Naive thymus-derived CD4-positive, alpha-beta T cell (primary cell): ENCODE measurements at places on chromosomes 2 and 18. TPM values are rescaled to one million over a fixed set of nuclear protein-coding genes. Genes with fewer than 3 reads are reported as not detected.

- H3K4me3 ChIP-seq = no peak overlapping the region
- DNase-seq = no peak
- H3K36me3 ChIP-seq = no peaks in the 10 kb centered on the region
- H3K4me1 ChIP-seq = no peaks in the 10 kb centered on the region
Measured at GRCh38 chr2:20970068-20970467, 73.8 kb downstream of the APOB start.

- H3K4me1 ChIP-seq = no peaks in the 10 kb centered on the region
- no peak overlapping the region for H3K4me3 ChIP-seq
- H3K27ac ChIP-seq = no peak overlapping the region
- H3K36me3 ChIP-seq = no peaks in the 10 kb centered on the region
Measured at GRCh38 chr2:102005989-102006885, 14.5 kb downstream of the IL1R2 start.

DNA sequence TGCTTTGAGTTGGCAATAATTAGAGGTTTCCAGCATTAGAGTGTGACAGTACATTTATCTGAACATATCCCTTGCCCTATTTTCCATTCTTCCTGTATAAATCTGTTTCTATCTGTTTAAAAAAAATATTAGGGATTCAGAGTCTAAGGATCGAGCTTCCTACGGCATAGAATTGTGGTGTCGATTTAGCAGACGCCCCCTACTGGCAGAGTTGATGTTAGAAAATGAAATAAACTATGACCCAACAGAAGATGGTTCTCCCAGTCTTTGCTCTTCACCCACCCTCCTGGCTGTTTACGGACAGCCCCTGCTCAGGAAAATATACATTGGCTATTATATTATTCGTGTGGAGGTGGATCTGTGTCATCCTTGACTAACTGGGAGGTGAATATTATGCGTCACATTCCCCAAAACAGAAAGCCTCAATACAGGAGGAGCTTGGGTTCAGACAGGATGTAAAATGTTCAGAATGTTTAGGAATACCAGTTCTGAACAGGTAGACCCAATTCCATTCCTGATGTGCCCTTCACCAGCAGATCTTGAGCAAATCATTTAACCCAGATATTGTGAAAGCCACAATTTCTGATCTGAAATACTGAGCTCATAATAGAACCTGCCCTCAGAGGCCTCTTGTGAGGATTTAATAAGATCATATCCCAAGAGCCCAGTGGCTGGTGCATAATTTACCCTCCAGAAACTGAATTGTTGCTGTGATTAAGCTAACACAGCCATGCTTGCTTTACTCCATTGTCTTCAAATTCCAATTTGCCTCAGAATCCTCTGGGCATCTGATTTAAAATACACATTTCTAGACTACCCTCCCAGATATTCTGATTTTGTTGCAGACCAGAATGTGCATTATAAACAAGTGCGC, 10.8 kb upstream of the ERMN start:
- H3K27me3 ChIP-seq = no peaks in the 10 kb centered on the region
- peak overlapping the region; percentile 15 for H3K27ac ChIP-seq
- no peaks in the 10 kb centered on the region for H3K36me3 ChIP-seq
- peak overlapping the region; percentile 5 for H3K4me3 ChIP-seq

Gene CEP192
- 45.0 and 50.1 TPM in 2 replicates for total RNA-seq

DNA sequence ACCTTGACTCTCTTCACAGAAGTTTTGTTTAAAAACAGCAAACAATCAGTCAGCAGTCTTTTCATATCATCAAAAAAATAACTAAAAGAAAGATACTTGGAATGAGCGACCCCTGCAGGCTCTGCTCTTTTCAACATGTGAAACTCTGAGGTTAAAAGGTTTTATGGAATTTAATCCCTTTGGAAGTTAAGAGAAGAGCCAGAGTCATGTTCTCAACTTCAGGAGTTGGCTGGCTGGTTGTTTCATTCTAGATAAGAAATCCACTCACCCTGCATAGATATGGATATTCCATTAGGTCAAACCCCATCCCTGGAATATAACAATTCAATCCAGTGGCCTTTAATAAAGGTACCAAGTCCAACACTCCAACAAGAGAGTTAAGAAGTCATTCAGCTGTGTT, 115.6 kb upstream of the RMDN2 start:
- H3K27me3 ChIP-seq = no peaks in the 10 kb centered on the region
- no peak for DNase-seq
- no peaks in the 10 kb centered on the region for H3K36me3 ChIP-seq
- no peak overlapping the region for H3K4me3 ChIP-seq
- H3K4me1 ChIP-seq = no peaks in the 10 kb centered on the region
- H3K27ac ChIP-seq = no peak overlapping the region

- no peaks in the 10 kb centered on the region for H3K36me3 ChIP-seq
- H3K27me3 ChIP-seq = no peaks in the 10 kb centered on the region
- no peak for DNase-seq
- no peak overlapping the region for H3K27ac ChIP-seq
Measured at GRCh38 chr2:209460151-209460761, 36.4 kb downstream of the MAP2 start.

- no peak for DNase-seq
- no peaks in the 10 kb centered on the region for H3K27me3 ChIP-seq
- no peak overlapping the region for H3K4me3 ChIP-seq
- no peaks in the 10 kb centered on the region for H3K4me1 ChIP-seq
- H3K27ac ChIP-seq = no peak overlapping the region
Measured at GRCh38 chr18:22214731-22215528, 45.5 kb downstream of the GATA6 start.

Gene SERPINB8
- total RNA-seq = 10.0 and 10.7 TPM in 2 replicates

Gene FBXO36
- total RNA-seq = 0.51 TPM

GRCh38 chr2:110876167-110876999, 144.0 kb downstream of the ACOXL start:
- H3K4me1 ChIP-seq = no peaks in the 10 kb centered on the region
- DNase-seq = no peak
- no peaks in the 10 kb centered on the region for H3K36me3 ChIP-seq
- H3K4me3 ChIP-seq = no peak overlapping the region
- no peak overlapping the region for H3K27ac ChIP-seq
